ENCODE measurements at places on chromosomes 1 and 21.

DNA sequence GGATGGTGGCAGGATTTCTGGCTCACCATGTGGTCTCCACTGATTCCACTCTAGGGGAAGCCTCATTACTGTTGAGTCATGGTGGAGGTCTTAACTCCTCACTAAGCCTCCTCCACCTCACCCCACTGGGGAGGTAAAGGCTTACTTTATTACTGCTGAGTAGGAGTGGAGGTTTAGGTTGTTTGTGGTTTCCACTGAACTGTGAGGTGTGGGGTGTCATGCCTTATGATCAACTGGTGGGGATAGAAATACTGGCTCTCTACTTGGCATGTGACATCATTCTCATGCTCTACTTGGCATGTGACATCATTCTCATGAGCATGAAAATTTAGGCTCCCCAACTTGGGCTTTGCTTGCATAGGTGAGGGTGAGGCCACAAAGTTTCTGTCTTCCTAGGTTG, 35.6 kb downstream of the COL6A1 start:
- DNase-seq = no peak

DNA sequence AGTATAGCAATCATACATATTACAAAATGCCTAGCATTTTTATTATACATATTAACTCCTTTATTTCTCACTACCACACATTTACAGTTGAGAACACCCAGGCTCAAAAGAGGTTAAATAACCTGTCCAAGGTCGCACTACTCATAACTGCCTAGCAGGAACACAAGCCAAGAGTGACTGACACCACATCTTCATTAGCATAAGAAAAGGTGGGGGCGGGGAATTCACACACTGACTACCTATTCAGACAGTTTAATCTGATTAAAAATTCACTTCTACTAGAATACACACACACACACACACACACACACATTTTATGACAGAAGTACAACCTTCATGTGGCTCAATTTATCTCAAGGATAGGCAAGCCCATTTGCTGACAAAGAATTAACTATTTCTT, 77.8 kb upstream of the CACHD1 start:
- no peak for DNase-seq

DNA sequence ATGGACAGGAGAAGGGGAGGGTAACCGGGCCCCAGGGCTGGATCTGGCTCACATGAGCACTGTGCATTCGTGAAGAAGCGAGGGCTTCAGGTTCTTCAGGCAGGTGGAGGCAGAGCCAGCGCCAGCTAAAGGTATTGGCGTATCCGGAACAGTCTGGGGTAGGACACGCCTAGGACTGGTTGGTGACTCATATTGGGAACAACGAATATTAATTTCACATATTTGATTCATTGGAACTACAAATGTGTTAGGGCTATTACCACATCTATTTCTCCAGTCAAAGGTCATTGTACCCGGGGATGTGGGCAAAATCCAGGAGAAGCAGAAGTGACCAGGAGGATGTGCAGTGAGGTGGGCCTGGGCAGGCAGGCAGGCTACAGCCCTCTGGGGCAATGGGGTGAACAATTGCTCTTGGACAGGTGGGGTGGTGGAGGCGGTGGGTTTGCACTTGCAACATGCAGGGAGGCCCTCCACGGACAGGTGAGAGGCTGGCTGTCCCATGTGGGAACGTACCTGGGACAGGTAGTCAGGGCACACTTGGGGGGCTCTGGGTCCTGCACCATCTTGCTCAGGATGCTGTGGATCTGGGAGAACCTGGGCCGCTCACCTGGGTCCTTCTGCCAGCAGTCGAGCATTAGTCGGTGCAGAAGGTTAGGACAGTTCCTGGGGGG, 26.7 kb downstream of the CDCA8 start:
- no peak for DNase-seq

DNA sequence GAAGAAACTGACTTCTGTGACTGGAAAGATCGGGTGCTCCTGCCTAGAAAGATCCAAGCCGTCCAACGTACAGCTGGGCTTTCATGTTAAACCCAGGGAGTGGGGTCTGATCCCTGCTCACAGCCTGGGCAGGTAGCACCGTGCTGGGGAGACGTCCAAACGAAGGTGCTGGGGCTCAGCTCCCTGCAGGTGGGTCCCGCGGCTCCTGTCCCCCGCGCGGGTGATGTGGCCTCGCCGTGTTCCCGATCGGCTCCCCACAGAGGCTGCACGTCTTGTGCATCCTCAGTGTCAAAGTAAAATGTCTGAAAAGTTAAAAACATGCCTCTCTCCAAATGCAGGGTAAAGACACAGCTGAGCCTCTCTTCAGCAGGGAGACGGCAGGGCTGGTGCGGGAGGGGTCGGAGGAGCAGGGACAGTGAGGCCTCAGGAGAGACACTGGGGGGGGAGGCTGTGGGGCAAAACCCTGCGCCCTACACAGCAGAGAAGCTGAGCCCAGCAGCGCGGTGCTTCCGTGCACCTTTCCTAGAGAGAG, 40.1 kb upstream of the COL6A2 start:
- DNase-seq = no peak

DNA sequence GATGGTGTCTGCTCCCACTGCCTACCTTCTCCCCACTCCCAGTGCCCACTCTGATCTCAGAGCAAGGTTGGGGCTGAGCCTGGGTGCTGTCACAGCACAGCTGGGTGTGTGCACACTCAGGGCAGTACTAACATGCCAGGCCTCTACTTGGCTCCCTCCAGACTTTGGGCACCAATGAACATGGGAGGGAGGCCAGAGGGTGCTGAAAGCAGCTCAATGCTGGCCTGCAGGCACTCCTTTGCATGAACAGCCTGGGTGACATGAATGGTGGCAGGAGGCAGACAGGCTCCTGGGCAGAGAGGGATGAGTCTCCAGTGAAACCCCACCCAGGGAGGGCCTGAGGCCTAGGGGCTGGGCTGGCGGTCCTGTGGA, 25.8 kb upstream of the DENND1B start:
- no peak for DNase-seq

DNA sequence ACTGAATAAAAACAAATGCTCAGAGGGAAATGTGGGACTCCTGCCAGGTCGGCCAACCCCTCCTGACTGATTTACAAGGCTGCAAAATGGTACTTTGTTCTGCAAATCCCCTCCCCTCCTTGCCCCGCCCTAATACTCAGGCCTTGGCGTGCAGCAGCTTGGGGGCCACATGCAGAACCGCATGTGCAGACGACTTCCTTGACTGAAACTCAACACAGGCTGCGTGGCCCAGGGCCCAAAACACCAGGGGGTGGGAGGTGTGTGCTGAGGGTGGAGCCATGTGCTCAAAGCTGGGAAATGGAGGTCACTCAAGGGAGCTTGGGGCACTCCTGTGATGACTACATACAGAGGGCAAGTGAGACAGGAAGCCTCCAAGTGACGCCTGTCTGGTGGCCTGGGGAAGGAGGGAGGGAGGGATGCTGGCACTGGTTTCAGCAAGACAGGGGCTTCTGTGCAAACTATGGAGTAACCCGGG, 87.2 kb downstream of the MRPL37 start:
- DNase-seq = no peak

- DNase-seq = no peak
These were observed 112.4 kb upstream of the VANGL1 start for GRCh38 chr1:115529216-115529897.

DNA sequence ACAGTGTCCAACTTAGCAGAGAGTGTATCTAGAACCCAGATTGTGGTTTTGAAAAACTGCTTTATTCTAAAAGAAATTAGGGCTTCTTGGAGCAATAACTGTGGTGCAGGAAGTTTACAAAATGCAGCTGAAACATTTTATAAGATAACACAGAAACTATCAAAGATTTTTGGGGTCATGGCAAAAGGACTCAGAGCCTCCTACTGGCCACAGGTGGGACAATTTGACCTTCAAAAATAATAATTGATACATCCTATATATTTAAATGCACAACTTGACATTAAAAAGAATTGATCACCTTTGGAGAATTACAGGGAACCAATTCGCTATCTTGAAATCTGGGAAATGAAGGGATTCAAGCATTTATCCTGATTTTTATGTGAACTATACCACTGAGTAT, 235.2 kb downstream of the RPS6KC1 start:
- DNase-seq = peak; percentile 11

DNA sequence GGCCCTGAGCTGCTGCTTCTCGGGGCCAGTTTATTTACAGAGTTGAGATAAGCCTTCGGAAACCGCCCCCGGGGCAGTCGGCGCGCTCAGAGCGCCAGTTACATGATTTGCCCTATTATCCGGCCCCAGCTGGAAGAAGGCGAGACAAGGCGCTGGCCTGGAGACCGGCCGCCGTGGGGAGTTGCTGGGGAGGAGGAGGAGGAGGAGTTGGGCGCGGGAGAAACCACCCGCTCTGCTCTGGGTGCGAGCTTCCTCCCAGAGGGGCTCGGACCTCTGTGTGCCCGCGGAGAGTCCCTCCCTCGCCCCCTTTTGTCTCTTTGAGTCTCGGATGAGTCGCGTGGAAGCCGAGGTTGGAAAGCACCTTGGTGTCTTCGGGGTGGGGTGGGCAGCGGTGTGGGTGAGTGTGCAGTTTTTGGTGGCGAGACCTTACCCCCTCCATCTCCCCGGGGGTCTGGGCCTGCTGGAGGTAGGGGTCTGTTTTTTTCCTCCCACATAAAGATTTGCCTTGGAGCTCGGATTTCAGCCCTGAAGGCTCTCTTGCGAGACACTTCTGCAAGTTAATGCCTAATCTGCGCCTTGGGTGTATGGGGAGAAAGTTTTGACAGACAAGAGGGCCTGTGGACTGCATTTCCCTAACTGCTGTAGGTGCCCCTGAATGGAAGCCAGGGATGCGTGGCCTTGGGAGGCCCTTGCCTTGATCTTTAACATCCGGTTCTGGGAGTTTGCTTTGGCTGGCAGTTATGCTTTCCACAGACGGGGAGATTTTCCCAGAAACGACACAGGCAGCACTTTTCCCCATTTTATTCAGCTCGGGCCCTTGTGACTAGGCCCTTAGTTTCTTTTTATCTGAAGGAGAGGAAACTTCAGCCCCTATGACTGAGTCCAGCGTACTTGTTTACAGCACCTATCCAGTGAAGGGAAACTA, 80.0 kb downstream of the NDUFS5 start:
- DNase-seq = no peak

GRCh38 chr1:62045574-62045973, 149.1 kb upstream of the L1TD1 start:
- DNase-seq = no peak

DNA sequence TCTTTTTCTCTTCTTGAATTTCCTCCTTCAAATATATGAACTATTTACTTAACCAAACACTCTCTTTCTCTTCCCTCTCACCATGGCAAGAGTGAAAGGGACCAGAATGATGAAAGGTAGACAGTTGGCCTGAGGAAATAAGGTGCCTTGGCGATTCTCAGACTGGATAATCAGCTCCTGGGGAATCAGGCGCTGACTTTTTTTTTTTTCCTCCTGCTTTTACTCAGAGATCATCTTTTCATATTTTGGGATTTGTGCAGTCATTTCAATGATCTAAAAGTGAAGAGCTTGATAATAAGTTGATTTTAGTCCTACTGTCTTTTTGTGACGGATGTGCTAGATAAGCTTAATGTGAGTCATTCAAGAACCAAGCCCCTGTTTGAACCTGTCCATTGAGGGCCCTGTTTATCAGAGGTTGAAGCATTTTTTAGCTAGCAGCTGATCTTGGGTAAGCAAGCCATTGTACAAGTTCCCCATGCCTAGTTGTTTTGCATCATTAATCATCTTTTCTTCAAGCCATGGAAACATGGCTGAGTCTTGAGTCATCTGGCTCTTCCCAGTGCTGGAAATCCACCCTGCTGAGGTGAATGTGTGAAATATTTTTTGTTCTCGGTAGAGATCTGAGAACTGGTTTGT, 40.8 kb downstream of the ITSN1 start:
- DNase-seq = no peak

DNA sequence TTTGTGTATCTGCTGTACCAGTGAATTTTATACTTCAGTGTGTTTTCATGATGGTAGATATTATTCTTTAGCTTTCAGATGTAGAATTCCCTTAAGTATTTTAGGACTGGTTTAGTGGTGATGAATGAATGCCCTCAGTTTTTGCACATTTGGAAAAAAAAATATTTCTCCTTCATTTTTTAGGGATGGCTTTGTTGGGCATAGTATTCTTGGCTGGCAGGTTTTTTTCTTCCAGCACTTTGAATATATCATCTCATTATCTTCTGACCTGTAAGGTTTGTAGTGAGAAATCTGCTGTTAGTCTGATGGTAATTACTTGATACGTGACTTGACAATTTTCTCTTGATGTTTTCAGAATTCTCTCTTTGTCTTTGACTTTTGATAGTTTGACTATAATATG, 66.8 kb downstream of the XPR1 start:
- DNase-seq = no peak

GRCh38 chr21:15449556-15449955, 280.2 kb upstream of the USP25 start:
- DNase-seq = no peak

- DNase-seq = no peak
These were observed 224.5 kb downstream of the ST6GALNAC3 start for GRCh38 chr1:76299036-76299435.

- no peak for DNase-seq
These were observed 100.4 kb upstream of the USH2A start for GRCh38 chr1:216523449-216524190.

DNA sequence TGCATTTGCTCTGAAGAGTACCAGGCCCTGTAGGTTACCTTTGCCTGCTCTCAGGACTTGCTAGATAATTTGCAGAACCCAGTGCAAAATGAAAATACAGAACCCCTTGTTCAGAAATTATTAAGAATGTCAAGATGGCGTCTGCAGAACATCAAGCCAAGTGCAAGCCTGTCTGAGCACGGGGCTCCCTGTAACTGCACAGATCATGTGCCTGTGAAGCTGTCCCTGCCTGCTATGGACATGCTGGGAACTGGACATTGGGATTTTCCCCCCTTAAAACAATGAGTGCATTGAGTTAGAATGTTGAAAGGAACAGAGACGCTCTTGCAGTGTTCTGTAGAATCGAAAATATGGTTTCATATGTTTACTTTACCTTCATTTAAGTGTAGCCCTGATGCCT, 2.9 kb downstream of the CLDN14 start:
- no peak for DNase-seq

DNA sequence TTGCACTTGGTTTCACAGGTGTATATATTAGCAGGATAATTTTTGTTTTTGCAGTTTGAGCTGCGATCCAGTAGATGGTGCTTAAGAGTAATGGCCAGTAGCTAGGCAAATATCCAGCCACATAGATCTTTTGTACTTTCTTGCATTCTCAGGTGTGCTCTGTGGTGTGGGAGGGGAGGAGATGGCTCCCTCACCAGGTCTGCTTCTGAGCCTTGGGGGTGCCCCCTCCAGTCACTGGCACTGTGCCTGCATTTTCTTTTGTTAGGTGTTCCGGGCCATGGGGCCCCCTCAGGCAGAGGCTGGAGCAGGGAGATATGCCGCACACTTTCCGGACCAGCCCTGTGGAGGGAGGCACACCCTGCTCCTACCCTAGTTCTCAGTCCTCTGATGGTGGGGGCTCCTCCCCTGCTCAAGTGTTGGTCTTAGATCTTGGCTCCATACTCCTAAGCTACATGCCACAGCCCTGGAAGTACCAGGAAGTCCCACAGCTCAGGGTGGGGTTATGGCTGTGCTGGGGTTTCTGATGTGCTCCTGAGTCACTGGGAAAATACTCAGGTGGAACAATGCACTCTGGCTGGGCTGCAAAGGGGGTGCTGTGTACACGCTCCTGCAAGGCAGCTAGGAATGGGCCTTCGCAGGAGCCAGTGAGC, 197.6 kb upstream of the DMRTA2 start:
- peak; percentile 21 for DNase-seq
